ENCODE measurements at places on chromosomes 4 and X. TPM values are rescaled to one million over a fixed set of nuclear protein-coding genes. Genes with fewer than 3 reads are reported as not detected.

The MAGEB17 gene
- total RNA-seq, result not detected

The NOX1 gene
- total RNA-seq, result 13.2 TPM

The TLR6 gene
- not detected for total RNA-seq

GRCh38 chr4:113499696-113500095, 261.8 kb downstream of the CAMK2D start:
- no peak for DNase-seq

- DNase-seq, result no peak
These were observed 112.4 kb upstream of the ELOVL6 start for GRCh38 chr4:110310795-110311194.

DNA sequence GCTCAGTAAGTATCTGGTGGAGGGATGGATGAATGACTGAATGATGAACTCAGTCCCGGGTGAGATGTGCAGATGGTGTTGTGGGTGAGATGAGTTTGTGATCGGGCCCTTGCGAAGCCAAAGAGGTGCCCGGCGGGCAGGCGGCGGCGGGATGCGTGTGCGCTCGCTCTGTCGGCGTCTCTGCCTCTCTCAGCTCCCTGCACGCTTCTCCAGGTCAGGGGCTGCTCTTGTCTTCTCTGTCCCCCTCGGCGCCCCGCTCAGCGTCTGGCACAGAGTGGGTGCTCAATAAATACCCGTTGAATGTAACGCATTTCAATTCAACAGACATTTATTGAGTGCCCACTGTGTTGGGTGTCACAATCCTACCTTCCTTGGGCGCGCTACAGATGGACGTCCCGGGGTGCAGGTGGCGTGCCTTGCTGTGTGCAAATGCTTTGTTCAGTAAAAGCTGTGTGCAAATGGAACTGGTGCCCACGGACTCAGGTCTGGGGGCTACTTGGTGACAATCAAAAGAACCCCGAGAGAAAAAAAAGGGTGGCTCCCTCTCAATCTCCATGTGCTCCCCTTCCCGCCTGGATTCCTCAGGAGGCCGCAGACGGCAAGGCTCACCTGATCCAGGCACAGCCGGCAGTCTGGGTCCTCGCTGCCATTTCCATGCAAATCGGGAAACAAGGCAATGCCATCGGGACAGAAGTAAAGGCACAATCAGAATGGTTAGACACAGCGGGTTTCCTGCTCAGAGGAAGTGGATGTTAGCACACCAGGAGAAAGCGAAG, 65.6 kb upstream of the AFAP1 start:
- no peak for DNase-seq

DNA sequence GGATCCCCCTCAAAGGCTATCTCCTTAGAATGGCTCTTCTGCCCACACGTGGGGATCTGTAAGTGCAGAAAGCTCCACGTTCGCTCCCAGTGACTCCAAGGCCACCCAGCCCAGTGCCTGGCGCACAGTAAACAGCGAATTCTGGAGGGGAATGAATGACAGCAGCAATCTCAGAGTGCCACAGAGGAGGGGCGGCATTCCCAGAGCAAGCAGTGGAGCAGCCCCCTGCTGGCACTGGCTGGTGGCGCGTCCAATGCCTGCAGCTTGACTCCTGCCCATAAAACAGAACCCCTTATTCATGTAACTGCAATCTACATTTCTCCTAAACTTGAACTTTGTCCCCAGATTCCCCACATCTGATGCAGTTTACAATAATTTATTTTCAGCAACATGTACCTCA, 6.9 kb upstream of the HELT start:
- peak; percentile 64 for DNase-seq

DNA sequence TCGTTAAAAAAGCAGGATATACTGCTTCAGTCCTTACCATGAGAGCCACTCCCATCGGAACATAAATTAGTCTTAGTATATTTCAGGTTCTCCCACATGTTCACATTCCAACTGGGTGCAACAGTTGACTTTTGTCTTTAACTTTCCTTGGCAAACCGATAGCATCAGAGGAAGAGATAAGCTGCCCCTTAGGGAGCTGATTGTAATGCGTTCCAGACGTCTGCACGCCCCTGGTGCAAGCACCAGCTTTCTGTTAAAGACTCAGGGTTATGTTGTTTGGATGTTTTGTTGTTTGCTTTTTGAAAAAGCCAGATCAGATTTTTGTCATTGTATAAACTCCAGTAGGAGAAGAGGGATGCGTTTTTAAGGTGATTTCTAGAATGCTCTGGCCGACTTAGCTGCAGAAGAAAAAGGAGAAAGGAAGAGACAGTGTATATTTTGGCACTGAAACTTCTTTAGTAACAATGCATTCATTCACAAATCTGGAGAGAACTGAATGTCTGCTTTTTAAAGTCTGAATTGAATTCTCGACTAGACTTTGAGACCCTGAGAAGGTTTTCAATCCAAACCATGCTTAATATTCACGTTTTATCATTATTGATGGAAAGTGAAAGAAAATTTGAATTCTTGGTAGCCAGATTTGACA, 160.9 kb downstream of the CBR4 start:
- DNase-seq, result peak; percentile 17

DNA sequence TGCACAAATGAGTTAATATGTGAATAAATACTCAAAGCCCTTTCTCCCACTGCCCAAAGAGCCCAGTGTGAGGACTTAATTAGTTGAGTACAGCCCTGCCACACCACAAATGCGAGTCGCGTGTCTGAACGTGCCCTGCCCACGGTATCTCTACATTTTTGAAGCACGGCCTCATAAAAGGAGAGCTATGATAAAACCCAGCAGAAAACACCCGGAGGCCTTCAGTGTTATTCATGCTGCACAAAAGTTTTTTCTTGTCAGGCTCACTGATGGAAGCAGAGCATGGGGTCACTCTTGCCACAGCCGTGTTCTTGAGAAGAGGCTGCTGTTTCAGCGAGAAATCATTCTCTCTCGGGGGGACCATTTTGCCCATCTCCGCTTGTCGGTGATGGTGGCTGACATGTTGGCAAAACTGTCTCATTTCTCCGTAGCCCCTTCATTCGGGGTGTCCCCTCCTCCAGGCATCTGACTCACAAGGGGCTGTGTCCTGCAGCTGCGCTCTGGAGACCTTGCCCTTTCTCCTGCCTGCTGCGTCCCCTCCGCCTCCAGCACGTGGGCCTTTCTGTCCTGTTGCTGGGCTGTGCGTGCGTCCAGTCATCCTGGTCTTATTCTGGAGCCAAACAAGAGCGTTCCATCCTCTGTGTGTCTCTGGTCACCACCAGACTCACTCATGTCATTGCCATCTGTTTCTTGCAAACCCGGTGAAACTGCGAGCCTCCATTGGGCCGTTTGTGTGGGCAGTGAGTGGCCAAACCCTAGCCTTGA, 88.8 kb downstream of the SORCS2 start:
- DNase-seq, result no peak

DNA sequence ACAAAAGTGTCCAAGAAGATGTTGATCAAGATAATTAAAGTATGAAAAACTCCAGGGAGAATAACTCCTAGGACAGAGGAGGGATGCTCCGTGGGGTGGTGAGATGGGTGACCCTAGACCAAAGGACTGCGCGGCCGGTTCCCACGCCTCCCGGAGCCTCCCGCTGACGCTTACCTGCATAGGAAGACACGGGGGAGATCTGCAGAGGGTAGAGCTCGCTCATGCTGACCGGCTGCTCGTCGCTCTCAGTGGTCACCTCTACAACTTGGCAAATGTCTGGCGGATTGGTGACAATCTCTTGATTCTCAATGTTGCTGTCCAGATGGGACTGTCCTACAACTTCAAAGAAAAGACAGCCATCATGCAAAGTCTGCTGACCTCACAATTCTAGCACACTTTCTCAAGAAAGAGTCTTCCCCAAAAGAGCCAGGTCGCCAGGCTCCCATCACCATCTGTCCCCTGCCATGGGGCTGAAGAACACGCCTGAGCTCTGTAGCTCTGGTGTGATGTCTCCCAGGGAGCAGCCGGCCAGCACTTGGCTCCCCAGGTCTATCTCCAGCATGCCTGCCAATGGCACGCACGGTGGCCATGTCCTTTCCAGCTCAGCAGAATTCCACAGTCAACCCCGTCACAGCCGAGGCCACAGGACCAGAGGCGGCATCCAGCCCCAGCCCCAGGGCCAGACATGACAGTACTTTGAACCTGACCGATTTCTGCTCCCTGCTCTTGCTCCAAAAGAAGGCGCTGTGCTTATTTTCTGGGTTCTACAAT, 75.4 kb downstream of the IRF2 start:
- DNase-seq, result no peak

- no peak for DNase-seq
These were observed 470.0 kb downstream of the GASK1B start for GRCh38 chr4:157702831-157703230.

GRCh38 chrX:47864300-47864699, 27.6 kb downstream of the ZNF81 start:
- no peak for DNase-seq
